ENCODE measurements at places on chromosomes 11 and 22. TPM values are rescaled to one million over a fixed set of nuclear protein-coding genes. Genes with fewer than 3 reads are reported as not detected.
A peak's percentile ranks its signal among the peaks of the same experiment; 100 is the strongest.

GRCh38 chr22:37400719-37401118 is 26.6 kb downstream of the ELFN2 start:
- no peak for DNase-seq

- no peak for DNase-seq
Observed at GRCh38 chr11:94526645-94527438, 14.6 kb downstream of the C11orf97 start.

DNA sequence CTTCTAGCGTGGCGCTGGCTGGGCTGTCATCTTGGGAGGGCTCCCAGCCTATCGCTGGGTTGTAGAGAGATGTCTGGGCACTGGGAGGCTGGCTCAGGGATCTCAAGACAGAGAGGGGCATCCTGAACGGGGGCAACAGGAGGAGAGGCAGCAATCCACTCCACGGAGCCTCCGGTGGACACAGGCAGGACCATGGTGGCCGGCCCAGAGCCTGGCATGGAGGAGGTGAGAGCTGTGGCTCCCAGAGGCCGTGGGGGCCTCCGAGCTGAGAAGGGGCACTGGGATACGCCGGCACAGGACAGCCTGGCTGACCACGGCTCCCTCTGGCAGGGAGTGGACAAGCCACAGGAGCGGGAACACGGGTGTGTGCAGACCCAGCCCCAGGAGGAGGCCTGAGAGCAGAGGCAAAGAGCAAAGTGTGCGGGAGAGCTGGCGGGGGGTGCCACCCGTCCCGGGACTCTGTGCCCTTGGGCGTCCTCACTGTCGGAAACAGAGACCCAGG is 9.1 kb downstream of the MRGPRF start:
- no peak for DNase-seq

- DNase-seq = no peak
Observed at GRCh38 chr22:21703684-21704316, 31.8 kb downstream of the YPEL1 start.

DNA sequence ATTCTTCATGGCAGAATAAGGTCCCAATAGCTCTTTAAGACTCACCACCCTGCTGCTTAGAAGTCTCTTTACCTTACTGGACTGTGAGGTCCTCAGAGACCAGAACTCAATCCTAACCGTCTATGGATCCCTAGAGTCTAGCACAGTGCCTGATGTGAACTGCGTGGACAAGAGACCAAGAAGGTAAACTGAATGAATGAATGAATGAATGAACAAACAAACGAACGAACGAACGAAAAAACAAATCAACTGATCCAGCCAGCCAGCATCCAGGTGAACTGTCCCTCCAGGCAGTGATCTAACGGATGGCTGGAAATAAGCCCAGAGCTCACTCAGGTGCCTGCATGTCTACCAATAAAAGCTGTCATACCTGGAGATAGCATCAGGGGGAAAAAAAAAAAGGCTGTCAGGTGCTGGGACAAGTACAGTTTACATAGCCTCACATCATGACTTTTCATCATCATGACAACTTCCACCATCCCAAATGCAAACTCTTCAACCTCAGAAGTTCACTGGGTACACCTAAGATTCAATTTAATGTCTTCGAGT is 59.8 kb downstream of the PACSIN2 start:
- no peak for DNase-seq

- DNase-seq = peak; percentile 95
Observed at GRCh38 chr11:78929207-78929905, 354.7 kb upstream of the NARS2 start.

DNA sequence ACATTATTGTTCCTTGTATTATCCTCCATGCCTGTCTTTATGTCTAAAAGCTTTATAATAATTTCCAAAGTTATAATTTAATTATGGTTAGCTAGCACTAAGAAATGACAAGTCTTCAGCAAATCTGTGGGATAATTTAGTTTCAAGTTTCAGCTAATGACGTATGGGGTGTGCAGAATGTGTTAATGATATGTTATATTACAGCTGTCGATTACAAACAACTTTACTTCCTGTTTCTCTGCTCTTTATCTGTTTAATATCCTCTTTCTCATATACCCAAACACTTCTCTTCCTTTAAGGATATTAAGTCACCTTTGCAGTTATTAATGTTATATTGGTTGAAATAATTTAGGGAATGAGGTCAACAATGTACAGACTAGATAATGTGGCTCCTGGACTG is 161.8 kb downstream of the CASP12 start:
- no peak for DNase-seq

DNA sequence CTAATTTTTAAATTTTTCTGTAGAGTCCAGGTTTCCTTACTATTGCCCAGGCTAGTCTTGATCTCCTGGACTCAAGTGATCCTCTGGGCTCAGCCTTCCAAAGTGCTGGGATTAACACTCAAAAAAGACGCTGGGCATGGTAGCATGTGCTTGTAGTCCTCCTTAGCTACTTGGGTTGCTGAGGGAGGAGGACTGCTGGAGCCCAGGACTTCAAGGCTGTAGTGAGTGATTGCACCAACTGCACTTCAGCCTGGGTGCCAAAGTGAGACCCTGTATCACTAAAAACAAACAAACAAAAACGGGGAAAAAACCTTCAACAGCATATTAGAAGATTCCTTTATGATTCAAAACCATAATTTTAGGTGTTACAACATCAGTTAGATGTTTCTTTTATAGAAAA is 44.6 kb downstream of the RSF1 start:
- DNase-seq = no peak

DNA sequence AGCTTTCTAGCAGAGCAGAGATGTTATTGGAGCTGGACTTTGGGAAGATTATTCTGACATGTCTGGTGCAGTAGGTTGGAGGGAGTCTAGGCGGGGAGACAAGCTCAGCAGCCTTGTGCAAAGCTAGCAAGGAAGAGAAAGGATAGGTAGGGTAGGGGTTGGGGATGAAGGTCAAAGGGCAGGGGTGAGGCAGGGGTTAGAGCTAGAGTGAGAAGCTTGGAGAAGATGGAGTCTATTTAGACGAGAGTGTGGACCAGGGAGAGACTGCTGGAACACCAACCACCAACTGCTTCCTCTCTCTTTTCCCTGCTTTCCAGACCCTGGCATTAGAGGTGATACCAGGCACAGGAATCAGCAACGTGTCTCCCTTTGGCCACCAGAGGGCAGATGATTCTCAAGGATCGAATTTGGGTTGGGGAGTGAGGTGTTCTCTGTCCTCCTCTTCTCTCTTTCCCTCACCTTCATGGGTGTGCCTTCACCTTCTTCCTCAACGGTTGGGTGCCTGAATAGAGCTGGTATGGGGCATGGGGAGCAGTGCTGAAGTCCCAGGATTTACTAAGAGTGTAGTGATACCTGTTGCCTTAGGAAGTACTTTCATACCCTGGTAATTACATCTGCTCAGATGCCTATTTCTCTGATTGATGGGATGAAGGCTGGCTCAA is 1.8 kb upstream of the MARK2 start:
- DNase-seq = peak; percentile 96

DNA sequence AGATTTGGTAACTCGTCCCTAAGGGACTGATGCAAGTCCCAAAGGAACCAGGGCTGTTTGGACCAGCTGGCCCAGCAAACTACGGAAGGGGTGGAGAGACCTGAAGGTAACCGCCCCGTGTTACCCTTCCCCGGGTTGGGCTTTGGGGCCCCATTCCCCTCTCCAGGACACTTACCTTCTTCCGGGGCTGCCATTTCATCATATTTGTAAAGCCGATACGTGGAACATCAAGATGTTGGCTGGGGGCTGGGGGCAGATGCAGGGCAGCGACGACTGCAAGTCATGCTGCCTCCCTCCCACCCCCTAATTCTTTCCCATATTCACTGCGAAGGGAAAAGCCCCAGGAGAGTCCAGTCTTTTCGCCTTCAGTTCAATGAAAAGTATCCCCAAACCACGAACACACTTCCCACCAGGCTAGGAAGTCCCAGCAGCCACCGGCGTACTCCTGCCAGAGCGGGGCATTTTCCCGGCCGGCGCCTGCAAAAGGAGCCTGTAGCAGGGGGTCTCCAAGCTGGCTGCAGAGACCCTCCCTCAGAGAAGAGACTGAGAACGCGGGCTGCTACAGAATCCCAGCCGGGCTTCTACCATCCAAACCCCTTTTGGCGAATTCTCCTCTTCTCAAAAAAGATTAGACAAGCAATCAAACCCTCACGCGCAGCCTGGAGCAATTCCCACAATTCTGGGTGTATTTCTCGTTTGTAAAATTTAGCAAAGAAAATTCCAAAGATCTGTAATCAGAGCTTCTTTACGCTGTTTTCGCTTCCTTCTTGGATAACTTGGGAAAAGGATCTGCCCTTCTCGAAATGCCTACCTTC is 236.7 kb downstream of the TTC28 start:
- DNase-seq = peak; percentile 74

GRCh38 chr11:84790849-84791427 is 836.2 kb downstream of the DLG2 start:
- DNase-seq = no peak

- no peak for DNase-seq
Observed at GRCh38 chr11:6297831-6298230, 22.5 kb downstream of the CAVIN3 start.

GRCh38 chr22:47634347-47634746 is 871.9 kb downstream of the TBC1D22A start:
- no peak for DNase-seq

GRCh38 chr22:41410311-41410751 is 28.6 kb downstream of the TEF start:
- DNase-seq = no peak

DNA sequence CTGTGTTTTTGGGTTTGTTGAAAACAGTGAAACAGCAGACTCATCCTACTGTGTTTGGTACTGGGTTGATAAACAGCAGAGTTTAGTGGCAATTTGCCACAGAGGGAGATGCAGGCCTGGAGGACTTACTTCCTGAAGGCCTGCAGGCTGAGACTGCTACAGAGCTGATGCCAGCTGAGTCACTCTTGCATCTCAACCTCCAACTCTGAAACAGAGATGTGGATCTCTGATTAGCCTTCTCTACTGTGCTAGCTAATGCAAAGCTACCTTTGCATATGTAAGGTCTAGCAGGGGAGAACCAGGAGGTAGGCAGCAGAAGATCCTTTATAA is 14.3 kb downstream of the ATP5MG start:
- DNase-seq = peak; percentile 76

- DNase-seq = no peak
Observed at GRCh38 chr11:126438691-126439090, 83.2 kb downstream of the ST3GAL4 start.

DNA sequence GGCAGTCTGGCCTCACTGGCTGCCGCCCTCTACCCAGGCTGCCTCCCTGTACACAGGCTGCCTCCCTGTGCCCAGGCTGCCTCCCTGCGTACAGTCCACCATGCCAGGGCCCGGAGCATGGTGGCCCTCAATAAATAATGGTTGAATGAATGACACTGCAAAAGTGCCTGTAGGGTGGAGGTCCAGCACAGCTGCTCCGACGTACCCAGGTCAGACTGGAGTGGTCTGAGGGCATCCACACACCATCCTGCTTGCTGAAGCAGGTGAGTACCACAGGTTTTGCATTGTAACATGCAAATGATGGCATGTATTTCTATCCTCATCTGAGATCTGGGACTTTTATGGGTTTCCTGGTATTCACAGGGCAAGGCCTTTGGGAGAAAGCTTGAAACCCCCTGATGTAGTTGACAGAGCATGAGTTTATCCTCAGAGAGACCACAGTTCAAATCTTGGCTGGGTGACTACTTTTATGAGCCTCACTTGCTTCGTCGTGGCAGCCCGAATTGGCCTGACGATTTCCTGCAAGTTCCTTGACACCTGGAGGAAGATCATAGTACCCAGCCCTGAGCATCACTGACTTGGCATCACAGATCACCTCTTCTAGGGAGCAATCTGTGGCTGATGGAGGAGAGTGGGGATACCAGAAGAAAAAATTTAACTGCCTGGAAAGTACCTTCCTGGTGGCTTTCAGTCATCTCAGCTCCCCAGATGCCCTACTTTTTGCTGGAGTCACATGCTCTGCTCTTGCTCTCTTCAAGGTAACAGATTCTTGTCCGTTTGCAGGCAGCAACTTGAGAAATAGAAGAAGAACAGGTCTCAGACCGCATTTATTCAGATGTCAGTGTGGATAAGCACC is 16.0 kb upstream of the CYB5R3 start:
- no peak for DNase-seq

- no peak for DNase-seq
Observed at GRCh38 chr11:56307836-56308235, 7.1 kb upstream of the OR8K3 start.

GRCh38 chr11:104075706-104076105 is 39.3 kb downstream of the DDI1 start:
- no peak for DNase-seq

- DNase-seq = no peak
Observed at GRCh38 chr11:78840623-78841022, 266.0 kb upstream of the NARS2 start.

DNA sequence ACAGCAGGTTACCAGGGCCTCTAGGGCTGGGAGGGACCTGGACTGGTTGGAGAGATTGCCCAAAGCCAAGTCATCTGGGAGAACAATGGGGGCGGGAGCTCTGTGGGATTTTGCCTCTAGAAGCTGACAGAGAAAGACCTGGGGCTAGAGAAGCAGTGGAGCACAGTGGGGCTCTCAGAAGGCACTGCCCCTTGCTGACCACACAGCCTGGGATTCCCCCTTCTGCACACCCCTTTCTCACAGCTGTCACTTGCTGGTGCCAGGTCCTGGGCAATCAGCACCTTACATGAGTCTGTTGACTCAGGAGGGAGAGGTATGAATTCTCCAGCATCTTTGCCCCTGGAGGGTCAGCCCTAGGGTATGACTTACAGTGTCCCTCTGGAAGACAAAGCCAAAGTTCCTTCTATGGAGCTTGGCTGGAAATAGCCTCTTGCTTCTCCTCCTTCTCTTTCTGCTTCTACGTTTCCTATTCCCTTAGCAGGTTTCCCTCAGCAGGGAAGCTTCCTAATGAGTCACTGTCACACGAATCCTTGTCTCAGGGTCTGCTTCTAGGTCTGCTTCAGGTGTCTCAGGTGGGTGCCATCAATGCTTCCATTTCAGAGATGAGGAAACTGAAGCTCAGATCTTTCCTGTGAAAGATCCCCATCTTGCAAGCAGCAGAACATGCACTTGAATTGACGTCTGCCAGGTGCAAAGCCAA is 27.0 kb downstream of the GDPD5 start:
- DNase-seq = no peak

DNA sequence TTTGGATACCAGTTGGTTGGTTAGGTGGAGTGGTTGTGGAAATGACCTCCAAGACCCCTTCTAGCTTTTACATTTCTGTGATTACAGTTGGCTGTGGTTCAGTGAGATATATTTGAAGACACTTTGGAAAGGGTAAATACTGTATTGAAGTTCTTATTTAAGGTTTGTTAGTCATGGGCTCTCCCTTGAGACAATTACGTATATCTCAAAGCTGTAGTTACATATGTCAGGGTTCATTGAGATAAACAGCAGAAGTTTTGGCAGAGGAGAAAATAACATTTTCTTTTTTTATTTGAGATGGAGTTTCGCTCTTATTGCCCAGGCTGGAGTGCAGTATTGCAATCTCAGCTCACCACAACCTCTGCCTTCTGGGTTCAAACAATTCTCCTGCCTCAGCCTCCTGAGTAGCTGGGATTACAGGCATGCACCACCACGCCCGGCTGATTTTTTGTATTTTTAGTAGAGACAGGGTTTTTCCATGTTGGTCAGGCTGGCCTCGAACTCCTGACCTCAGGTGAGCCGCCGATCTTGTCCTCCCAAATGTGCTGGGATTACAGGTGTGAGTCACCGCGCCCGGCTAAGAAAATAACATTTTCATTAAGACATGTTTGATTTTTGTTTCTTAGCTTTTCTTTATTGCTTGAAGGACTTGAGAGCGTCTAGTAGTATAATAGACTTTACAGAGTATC is 1.9 kb downstream of the RNF121 start:
- DNase-seq = no peak

SELENOO gene
- 8.6 TPM for polyA plus RNA-seq

ANKK1 gene
- polyA plus RNA-seq = not detected

CAPN1 gene
- polyA plus RNA-seq = 63.0 TPM

TRPM5 gene
- polyA plus RNA-seq = not detected

CEP164 gene
- polyA plus RNA-seq = 23.8 TPM

BLID gene
- polyA plus RNA-seq = not detected

OR5A2 gene
- polyA plus RNA-seq = not detected
